ENCODE measurements at places on chromosomes 7 and 10.

GRCh38 chr7:129989466-129989865 lies 36.7 kb upstream of the UBE2H start:
- DNase-seq, result no peak

- DNase-seq, result peak; percentile 54
These were observed 26.5 kb downstream of the TNRC18 start for GRCh38 chr7:5396999-5397663.

DNA sequence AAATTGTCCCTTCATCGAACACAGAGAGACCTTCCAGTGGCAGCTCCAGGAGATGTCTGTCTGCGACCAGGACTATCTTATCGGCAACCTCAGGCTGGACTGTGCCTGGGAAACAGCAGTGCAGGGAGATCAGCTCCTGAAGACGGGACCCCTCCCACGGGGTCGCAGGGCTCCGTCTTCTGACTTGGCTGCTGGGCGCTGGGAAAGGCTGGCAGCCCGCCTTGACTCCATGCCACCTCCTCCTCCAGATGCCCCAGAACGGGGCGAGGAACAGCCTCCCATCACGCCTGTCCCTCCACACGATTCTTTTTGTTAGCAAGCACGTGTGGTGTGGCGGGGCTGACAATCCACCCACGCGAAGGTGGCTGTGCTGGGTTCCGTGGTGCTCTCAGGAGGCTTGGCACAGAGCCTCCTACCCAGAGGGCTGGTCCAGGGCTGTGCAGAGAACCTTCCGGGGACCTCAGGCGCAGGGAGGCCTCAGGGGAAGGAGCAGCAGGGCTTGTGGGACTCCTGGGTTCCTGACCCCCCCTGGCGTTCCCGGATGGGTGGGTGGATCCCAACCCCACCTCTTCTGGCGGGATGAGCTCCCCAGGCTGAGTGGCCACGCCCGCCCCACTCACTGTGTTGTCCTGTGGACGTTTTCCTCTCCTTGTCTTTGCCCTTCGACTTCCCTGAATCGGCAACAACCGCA lies 47.6 kb upstream of the NKX6-2 start:
- DNase-seq, result no peak

DNA sequence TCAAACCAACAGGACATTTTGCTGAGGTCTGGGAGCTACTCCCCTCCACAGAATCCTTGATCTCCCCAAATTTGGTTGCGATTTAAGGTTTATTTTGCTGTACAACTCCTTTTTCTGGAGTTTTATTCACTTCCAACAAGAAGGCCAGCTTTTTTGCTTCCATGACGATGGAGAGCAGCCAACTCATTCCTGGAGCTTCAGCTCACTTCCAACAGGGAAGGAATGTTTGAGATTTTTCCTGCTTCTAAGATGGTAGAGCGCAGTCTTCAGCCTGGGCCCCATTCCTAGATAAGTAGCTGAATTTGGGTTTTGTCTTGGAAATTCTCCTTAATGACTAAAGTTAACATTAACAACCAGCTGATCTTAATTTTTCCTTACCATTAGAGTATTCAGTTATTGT lies 30.9 kb upstream of the CREB3L2 start:
- no peak for DNase-seq

DNA sequence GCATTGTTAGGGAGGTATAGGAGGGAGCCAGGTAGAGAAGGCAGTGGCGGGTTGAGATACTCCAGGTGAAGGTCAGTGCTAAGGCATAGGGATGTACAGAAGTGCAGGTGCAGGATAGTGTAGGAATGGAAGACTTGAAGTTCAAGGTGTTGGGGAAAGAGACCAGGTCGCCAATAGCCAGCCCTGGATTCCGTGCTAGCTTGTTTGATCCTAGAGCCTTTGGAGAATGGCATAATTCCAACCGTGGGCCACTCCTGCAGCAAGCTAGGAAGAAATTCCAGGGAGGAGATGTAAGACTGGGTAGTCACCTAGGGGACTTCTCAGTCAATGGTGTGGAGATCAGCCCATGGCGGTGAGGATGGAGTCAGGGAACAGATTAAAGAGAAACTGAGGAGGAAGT lies 272.7 kb downstream of the RPS24 start:
- no peak for DNase-seq

- DNase-seq, result no peak
These were observed 258.0 kb downstream of the GALNT17 start for GRCh38 chr7:71389976-71390375.

- DNase-seq, result peak; percentile 65
These were observed 1.7 kb upstream of the CXCL12 start for GRCh38 chr10:44386546-44387052.

GRCh38 chr7:154844955-154845354 lies 158.0 kb downstream of the PAXIP1 start:
- no peak for DNase-seq

- no peak for DNase-seq
These were observed 178.6 kb downstream of the SORCS3 start for GRCh38 chr10:104819731-104820130.

DNA sequence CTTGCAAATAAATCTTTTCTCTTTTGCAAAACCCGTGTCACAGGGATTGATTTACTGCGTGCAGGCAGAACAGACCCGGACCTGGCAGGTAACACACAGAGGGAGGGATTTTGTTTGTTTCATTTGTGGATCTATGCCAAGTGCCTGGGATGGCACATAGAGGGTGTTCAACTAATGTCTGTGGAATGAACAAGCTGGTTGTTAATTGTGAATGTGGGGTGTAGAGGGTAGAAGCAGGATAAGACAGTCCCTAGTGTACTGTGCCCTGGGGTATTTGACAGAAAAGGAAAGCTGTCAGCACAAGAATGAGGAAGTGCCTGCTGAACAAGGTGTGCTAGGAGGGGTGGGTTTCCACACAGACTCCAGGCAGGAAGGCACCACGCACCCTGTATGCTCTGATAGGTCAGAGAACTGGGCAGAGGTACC lies 331.8 kb downstream of the CALN1 start:
- no peak for DNase-seq
